ENCODE measurements at places on chromosomes 3 and 15.

DNA sequence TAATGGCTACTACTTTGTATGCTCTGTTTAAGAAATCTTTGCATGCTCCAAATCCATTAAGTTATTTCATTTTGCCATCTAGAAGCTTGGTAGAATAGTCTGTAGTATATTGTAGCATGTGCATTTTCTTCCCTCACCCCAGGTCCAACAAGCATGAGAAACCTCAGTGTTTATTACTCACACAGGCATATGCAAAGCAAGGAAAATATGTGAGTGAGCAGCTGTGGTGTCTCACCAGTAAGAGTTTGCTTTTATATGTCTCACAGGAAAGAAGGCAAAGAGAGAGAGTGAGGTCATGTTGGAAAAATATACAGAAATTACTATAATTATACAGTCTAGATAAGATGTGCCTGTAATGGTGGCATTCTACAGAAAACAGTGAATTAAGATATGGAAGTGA, 312.5 kb downstream of the C3orf38 start:
- no peak for DNase-seq

DNA sequence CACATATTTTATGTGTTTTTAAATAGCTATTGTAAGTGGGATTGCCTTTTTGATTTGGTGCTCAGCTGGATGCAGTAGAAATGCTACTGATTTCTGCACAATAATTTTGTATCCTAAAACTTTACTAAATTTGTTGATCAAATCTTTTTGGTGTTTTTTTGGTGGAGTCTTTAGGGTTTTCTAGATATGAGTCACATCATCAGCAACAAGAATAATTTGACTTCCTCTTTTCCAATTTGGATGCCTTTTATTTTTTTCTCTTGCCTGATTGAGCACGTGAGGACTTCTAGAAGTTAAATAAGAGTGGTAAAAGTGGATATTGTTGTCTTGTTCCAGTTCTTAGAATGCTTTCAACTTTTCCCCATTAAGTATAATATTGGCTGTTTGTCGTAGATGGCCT, 51.3 kb downstream of the TLNRD1 start:
- DNase-seq: no peak

GRCh38 chr3:81699536-81700320, 61.7 kb downstream of the GBE1 start:
- no peak for DNase-seq

DNA sequence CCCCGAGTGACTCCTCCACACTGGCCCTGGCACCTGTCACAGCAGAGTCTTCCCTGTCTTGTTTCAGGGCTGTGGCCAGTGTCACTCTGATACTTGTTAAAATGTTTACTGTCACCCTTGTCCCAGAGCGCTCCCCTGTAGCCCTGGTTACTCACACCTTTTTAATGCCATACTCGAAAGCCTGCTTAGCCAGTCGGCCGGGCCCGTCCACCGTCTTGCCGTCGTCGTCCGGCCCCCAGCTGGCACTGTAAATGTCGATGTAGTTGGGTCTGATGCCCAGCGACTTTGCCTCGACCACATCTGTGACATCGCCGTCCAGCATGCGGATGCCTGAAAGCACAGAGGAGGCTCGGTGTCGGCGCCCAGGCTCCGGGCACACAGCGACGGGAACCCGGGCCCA, 91.3 kb downstream of the PCSK6 start:
- DNase-seq: no peak

- DNase-seq: no peak
Observed at GRCh38 chr15:67924359-67924974, 84.6 kb upstream of the RNU6-1 start.

Measured in stimulated activated CD4-positive, alpha-beta T cell treated with anti-CD3 and anti-CD28 coated beads, Interleukin-1b, Interleukin-23, amount 100 ng/mL, for 48 hours (primary cell).